ENCODE measurements at places on chromosomes 7 and 10. TPM values are rescaled to one million over a fixed set of nuclear protein-coding genes. Genes with fewer than 3 reads are reported as not detected.

The KCNIP2 gene
- total RNA-seq, result 0.66 TPM

The TLX1 gene
- total RNA-seq, result not detected

The NEUROD6 gene
- not detected for total RNA-seq

The WDR86 gene
- 0.19 TPM for total RNA-seq

The CREB5 gene
- 5.1 TPM for total RNA-seq

The GOLGA7B gene
- 4.0 TPM for total RNA-seq

The SLC13A4 gene
- total RNA-seq, result not detected

Data from A549 treated with RU486 at 1 μM for 4 hours (cell line).